ENCODE measurements at places on chromosomes 3 and 15. TPM values are rescaled to one million over a fixed set of nuclear protein-coding genes. Genes with fewer than 3 reads are reported as not detected.

CCDC39 gene
- not detected for total RNA-seq

MRPS25 gene
- 33.4 TPM for total RNA-seq

TMEM158 gene
- 0.26 TPM for total RNA-seq

CDHR4 gene
- not detected for total RNA-seq

NR2E3 gene
- 8.8 TPM for total RNA-seq

ATP10A gene
- 1.7 TPM for total RNA-seq

ALDH1L1 gene
- total RNA-seq = 0.08 TPM

LCTL gene
- total RNA-seq = 2.0 TPM

DNA sequence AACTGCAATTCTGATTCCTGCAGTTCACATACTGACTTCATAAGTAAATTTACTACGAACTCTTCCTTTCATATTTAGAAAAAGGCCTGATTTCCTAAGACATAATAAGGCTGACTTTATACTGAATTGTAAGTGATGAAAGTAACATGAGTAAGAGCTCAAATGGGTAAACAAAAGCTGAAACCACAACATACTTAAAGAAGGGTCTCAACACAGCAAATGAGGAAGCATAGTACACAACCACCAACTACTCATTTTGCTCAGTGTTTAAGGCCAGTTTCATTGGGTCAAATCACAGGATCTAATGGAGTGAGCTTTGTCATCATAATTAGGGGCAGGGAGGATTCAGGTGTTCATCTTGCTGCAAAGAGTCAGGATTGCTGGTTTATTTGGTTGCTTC is 81.4 kb downstream of the SETD2 start:
- DNase-seq = no peak

GRCh38 chr3:39491733-39492350 is 24.4 kb downstream of the MOBP start:
- no peak for DNase-seq

DNA sequence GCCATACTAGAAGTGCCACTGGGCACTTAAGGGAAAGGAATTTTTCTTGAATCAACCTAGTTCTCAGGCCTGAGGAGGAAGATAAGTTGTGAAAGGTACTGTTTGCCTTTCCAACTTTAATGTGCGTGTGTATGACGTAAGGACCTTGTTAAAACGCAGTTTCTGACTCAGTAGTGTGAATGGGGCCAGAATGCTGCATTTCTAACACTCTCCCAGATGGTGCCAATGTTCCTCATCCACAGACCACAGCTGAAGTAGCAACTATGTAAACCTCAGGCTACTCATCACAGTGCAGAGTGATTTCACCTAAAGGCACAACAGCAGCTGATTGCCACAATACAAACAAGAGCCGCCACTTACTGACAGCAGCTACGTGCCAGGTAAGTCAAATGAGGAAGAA is 103.6 kb downstream of the OTOL1 start:
- no peak for DNase-seq
